NCI-H526 treated with DMSO at 0.1 percent for 48 hours (cell line): ENCODE measurements at places on chromosomes 6 and 20.

GRCh38 chr20:32132911-32133549 is 23.5 kb downstream of the TM9SF4 start:
- DNase-seq = no peak

DNA sequence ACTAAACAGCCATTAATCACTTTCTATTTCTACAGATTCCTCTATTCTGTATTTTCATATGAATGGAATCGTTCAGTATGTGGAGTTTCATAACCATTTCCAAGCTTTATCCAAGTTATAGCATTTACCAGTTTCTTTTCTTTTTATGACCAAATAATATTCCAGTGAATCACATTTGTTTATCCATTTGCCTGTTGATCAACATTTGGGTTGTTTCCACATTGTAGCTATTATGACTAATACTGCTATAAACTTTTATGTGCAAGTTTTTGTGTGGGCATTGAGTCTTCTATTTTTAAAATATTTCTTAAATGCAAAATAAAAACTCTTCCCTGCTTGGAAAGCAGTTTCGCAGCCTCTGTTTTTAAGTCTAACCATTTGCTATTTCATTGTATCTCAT is 336.4 kb upstream of the OPRM1 start:
- no peak for DNase-seq

GRCh38 chr20:4071178-4071693 is 55.9 kb upstream of the RNF24 start:
- no peak for DNase-seq

GRCh38 chr6:142013287-142013686 is 119.4 kb upstream of the GJE1 start:
- no peak for DNase-seq

GRCh38 chr20:1296117-1296610 is 30.1 kb downstream of the SNPH start:
- DNase-seq = no peak

- no peak for DNase-seq
These were observed 1303.5 kb upstream of the CITED2 start for GRCh38 chr6:140677781-140678528.

DNA sequence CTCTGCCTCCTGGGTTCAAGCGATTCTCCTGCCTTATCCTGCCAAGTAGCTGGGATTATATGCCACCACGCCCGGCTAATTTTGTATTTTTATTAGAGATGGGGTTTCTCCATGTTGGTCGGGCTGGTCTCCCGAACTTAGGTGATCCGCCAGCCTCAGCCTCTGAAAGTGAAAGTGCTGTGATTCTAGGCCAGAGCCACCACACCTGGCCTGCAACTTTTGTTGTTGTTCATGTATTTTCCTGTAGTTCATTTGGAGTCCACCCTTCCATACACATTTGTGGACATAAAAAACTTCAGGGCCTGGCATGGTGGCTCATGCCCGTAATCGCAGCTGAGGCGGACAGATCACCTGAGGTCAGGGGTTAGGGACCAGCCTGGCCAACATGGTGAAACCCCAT is 14.5 kb downstream of the HSPA1B start:
- no peak for DNase-seq

GRCh38 chr20:25565578-25566157 is 19.7 kb downstream of the NINL start:
- no peak for DNase-seq

DNA sequence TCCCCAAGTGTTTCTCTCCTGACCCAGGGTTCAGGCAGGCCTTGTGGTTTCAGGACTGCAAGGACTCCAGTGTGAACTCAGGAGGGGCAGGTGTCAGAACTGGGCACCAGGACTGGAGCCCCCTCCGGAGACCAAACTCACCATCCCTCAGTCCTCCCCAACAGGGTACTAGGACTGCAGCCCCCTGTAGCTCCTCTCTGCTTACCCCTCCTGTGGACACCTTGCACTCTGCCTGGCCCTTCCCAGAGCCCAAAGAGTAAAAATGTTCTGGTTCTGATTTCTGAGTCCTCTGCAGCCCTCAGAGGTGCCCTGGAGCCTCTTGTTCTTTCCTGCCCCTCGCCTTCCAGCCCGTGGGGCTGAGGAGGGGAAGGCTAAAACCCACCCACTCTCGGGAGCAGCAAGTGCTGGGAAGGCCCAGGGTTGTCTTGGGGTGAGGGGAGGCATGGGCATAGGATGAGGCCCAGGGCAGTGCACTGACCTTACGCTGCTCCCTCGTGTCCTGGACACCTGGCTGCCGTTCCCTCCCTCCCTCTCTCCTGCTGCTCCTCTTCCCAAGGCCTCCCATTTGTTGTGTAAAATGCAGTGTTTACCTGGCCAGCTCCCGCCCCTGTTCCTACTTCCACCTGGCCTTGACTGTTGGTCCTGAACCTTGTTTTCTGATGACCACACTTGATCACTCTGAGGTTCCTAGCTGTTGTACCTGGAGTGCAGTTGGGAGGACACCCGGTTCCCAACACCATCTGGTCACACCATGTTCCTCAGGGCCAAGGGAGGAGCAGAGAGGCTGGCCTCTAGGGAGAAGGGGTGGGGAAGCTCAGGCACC is 9.9 kb downstream of the CNPY3 start:
- no peak for DNase-seq

- no peak for DNase-seq
These were observed 29.1 kb downstream of the CPNE5 start for GRCh38 chr6:36809941-36810803.

- DNase-seq = no peak
These were observed 126.7 kb upstream of the NEDD9 start for GRCh38 chr6:11358904-11359830.

DNA sequence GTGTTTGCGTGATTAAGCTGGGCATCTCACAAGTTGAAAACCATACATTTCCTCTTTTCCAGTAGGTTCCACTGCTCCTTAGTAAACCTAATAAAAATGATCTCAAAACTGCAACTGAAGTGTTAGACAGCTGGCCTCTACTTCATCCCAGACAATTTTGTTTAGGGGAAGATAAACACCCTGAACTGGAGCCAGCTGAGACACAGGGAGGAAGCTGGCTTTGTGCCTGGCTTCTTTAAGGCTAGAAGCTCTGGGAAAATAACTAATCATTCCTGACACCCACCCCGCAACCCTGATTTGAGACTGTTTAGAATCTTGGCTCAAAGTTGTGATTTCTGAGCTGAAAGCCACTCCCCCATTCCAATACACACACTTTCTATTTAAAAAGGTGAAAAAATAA is 11.6 kb downstream of the PTPRT start:
- no peak for DNase-seq

DNA sequence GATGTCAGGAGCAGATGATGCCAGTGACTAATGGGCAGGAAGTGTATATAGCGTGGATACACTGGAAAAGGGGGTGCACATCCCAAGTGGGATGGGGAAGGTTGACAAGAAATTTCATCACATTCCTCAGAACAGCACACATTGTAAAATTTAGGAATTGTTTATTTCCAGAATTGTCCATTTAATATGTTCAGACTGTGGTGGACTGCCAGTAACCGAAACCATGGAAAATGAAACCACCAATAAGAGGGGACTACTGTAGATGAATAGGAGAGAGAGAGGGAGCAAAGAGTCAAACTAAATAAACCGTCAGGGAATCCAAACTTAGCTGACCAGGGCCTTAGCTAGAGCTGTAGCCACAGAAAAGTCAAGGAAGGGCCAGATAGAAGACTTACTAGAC is 164.4 kb upstream of the PRDM1 start:
- no peak for DNase-seq

DNA sequence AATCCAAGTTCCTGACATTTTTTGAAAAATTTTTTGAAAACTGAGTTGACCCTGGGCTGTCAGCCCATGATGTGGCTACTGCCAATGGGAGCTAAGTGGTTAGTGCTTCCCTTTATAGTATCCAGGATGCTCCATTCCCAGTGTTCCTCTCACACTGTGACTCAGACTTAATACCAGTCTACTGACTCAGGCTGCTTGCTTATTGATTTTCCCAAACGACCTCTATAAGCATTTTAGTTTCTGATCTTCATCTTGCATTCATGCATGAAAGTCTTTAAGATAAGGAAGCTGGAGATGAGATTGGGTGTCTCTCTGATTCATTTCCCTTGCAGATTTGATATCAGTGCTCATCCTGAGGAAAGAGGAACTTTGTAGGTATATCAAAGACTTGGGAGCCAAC is 560.0 kb downstream of the TBC1D32 start:
- no peak for DNase-seq

GRCh38 chr6:143061597-143062385 is 1.1 kb downstream of the AIG1 start:
- peak; percentile 93 for DNase-seq

DNA sequence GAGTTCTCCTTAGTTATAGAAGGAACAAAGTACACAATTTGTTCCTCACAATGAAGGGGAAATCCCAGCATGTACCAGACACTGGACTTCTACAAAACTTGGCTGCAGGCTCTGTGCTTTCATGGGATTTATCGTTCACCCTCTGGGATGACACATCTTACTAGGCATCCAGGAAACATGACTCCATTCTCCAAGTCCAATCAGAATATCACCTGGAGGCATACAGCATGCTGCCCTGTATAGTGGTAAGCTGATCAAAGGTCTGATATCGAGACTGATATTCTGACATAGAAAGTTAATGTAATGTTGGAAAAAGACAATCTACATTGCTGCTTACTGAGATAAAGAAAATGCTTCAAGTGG is 6.7 kb downstream of the RWDD2A start:
- no peak for DNase-seq

- no peak for DNase-seq
These were observed 672 bp downstream of the CEP43 start for GRCh38 chr6:166999884-167000253.

DNA sequence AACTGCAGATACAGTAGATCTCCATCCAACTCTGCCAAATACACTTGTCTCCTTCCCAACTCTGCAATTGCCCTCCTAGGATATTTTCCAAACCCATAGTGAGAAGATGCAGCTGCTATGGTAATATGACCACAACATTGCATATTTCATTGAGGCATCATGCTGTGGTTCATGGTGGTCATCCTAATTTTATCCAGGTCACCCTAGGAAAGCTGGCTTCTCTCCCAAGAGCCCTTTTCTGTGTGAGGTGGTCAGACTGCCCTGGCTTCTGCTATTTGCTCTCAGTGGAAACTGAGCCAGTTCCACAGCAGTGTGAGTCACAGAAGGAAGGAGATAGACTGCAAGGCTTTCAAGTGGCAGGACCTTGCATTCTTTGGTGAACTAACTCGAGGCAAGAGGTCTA is 5.5 kb downstream of the OGFRL1 start:
- no peak for DNase-seq

GRCh38 chr6:160137130-160137988 is 15.7 kb downstream of the SLC22A1 start:
- DNase-seq = no peak

DNA sequence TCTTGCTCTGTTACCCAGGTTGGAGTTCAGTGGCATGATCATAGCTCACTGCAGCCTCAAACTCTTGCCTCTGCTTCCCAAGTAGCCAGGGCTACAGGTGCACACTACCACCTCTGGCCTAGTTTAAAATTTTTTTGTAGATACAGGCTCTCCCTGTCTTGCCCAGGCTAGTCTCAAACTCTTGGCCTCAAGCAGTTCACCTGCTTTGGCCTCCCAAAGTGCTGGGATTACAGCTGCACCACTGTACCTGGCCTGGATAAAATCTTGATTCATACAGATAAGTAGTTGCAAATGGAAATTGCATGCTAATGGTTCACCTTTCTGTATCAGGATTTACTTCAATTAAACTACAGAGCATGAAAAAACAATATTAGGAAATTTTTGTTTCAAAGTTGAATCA is 4.2 kb downstream of the CD2AP start:
- no peak for DNase-seq

DNA sequence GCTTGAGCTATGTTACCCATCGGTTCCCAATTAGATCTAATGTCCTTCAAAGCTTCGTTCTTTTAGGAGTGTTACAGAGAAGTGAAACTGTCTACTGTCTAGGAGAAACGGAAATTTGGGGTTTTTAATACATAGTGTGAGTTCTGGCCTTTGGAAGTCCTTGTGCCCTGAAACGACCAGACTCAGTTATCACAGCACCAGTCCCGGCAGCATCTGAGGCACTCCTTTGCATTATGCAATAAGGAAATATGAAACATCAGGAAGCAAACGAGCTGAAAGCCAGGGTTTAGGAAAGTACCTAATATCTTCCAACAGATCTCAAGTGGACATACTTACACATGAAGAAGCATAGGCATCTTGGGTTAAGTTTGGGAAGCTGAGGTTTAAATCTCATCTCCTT is 61.8 kb upstream of the ADGRF1 start:
- DNase-seq = no peak

DNA sequence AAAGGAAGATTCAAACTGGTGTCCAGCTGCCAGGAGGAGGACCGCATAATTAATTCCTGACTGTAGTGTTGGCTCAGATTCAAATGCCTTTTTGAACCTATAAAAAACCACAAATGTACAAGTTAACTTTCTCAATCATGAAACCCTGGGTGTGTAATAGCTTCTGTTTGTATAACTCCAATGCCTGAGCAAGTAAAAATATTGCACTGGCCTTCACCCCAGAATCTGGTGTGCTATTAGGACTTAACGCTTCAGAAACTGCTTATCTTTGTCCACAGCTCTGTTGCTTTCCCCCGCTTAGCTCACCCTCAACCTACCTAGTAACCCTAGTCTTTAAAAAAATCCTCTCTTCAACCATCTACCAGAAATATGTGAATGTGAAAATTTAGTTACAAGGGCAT is 119.1 kb upstream of the MAP7 start:
- no peak for DNase-seq

- no peak for DNase-seq
These were observed 21.4 kb downstream of the BHLHE23 start for GRCh38 chr20:62985444-62985778.

DNA sequence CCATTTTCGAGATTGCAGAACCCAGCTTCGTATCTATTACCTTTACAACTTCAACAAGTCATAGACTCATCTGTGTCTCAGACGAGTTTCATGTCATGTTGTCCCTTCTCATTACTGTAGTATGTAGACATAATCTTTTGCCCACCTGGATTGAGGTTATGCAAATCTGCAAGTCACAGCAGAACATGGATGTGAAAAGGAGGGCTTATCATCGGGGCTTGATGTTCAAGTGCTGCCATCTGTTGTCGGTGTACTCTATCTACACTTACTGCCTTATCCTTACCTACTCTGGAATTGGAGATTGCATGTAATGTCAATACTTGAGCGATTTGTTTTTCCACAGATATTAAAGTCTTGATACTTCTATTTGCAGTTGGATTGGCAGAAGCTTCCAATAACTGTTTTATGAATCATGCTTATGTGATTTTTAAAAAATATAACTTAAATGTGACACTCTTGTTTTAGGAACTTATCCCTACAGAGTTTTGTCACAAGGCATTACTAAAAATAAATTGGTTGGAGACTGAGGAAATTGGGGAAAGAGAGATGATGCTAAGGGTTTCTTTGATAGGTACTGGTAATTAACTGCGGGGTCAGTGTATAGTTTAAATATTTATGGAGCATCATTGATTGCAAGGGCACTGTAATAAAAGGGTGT is 3.0 kb upstream of the GOPC start:
- DNase-seq = peak; percentile 87
